ENCODE measurements at places on chromosomes 5 and 9. TPM values are rescaled to one million over a fixed set of nuclear protein-coding genes. Genes with fewer than 3 reads are reported as not detected.
A peak's percentile ranks its signal among the peaks of the same experiment; 100 is the strongest.

- H3K4me3 ChIP-seq: no peak overlapping the region
- no peaks in the 10 kb centered on the region for H3K36me3 ChIP-seq
- H3K27me3 ChIP-seq: no peaks in the 10 kb centered on the region
- no peak for DNase-seq
- no peak overlapping the region for H3K27ac ChIP-seq
- peaks cover 1% of the 10 kb centered on the region for H3K4me1 ChIP-seq
These were observed 1.0 kb downstream of the GABRB2 start for GRCh38 chr5:161545344-161546094.

DNA sequence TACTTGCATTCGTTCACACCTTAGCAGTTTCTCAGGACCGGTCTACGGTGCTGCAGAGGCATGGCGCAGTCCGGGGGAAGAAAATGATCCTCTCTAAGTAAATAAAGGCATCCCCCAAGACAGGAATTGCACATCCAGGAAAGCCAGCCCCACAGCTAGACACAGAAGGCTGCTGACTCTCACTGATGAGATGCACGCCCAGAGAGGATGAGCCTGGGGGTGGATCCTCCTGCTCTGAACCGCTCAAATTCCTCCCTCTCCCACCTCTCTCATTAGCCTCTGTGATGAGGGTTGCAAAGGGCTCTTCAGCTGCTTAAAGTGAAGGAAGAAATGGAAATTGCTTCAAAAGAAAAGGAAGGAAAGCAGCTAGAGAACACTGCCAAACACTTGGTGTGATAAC is 132.4 kb downstream of the TTLL11 start:
- no peak for DNase-seq
- H3K4me1 ChIP-seq: no peaks in the 10 kb centered on the region
- no peak overlapping the region for H3K27ac ChIP-seq
- H3K4me3 ChIP-seq: no peak overlapping the region

DNA sequence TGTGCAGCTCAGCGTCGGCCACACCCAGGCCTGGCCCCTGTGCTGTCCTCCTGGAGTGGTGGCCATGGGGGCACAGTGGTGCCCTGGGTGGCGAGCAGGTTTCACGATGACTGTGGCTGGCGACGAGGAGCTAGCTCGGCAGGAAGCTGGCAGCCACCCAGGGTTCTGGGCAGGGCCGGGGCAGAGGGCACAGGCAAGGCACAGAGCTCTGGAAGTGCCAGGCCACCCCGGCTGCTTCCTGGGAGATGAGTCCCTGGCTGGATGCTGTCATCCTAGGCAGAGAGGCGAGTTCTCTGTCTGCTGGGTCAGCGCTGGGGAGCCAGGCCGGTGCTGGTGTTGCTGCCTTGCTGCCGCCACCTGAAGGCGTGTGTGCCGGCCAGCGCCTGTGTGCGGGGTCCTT is 51.7 kb downstream of the RXRA start:
- no peaks in the 10 kb centered on the region for H3K36me3 ChIP-seq
- no peaks in the 10 kb centered on the region for H3K27me3 ChIP-seq
- H3K4me3 ChIP-seq: no peak overlapping the region
- H3K4me1 ChIP-seq: peaks cover 67% of the 10 kb centered on the region
- no peak overlapping the region for H3K27ac ChIP-seq

DNA sequence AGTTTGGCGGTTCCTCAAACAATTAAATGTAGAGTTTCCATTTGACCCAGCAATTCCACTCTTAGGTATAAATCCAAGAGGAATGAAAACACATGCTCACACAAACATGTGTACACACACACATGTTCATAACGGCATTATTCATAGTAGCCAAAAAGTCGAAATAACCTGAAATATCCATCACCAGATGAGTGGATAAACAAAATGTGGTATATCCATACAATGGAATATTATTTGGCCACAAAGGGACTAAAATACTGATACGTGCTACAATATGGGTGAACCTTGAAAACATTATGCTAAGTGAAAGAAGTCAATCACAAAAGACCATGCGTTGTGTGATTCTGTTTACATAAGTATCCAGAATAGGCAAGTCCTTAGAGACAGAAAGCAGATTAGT is 8.7 kb downstream of the RGS3 start:
- no peak overlapping the region for H3K27ac ChIP-seq
- no peak overlapping the region for H3K4me3 ChIP-seq
- DNase-seq: no peak
- no peaks in the 10 kb centered on the region for H3K4me1 ChIP-seq
- no peaks in the 10 kb centered on the region for H3K36me3 ChIP-seq
- H3K27me3 ChIP-seq: no peaks in the 10 kb centered on the region

The FOXD4L3 gene
- not detected for total RNA-seq

GRCh38 chr5:27911216-27911615 is 872.8 kb upstream of the CDH9 start:
- no peak overlapping the region for H3K27ac ChIP-seq
- DNase-seq: no peak
- H3K27me3 ChIP-seq: no peaks in the 10 kb centered on the region

The DYNC2I2 gene
- 17.7 TPM for total RNA-seq

The CCL27 gene
- 1.1 TPM for total RNA-seq

GRCh38 chr5:10621832-10622231 is 58.0 kb downstream of the ANKRD33B start:
- peaks cover 3% of the 10 kb centered on the region for H3K4me1 ChIP-seq
- H3K36me3 ChIP-seq: no peaks in the 10 kb centered on the region
- no peak overlapping the region for H3K27ac ChIP-seq
- DNase-seq: no peak
- H3K4me3 ChIP-seq: no peak overlapping the region

DNA sequence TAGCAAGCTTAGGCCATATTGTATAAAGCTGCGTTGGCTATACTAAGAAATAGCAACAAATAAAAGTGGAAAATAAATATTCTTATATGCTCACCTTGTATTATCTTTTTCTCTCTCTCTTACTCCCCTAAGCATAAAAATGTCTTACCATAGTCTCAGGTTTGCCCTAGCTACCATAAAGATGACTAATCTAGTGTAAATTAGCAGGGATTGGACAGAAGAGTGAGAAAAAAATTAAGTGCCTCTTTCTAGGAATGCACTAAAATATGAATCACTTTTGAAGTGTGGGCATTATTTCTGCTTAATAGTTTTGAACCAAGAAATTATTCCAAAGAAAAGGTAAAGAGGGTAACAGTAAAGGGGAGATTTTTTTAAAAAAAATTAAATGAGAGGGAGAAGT is 201.3 kb downstream of the HINT1 start:
- H3K4me1 ChIP-seq: no peaks in the 10 kb centered on the region
- H3K27ac ChIP-seq: no peak overlapping the region
- no peak overlapping the region for H3K4me3 ChIP-seq
- DNase-seq: no peak
- H3K36me3 ChIP-seq: no peaks in the 10 kb centered on the region
- no peaks in the 10 kb centered on the region for H3K27me3 ChIP-seq

DNA sequence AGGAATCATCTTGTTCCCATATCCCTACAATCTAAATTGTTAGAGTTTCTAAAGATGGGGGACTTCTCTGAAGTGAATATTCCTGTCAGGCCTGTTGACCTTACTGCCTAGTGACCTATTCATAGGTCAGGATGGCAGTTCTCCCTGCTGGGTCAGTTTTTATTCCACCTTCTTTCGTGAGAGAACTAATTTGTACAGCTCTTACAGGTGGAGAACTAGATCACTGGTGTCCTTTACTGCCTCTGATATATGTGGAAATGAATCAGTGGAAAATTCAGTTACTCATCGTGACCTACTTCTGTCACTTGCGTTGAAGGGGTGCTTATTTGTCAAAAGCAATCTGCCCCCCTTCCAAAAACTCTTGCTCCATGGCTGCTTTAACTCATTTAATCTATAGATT is 164.9 kb downstream of the CD180 start:
- H3K27me3 ChIP-seq: no peaks in the 10 kb centered on the region
- H3K4me1 ChIP-seq: peaks cover 6% of the 10 kb centered on the region
- no peaks in the 10 kb centered on the region for H3K36me3 ChIP-seq
- no peak overlapping the region for H3K27ac ChIP-seq
- no peak for DNase-seq

GRCh38 chr5:177358370-177358819 is 671 bp downstream of the RGS14 start:
- no peak overlapping the region for H3K27ac ChIP-seq
- peaks cover 2% of the 10 kb centered on the region for H3K4me1 ChIP-seq
- H3K4me3 ChIP-seq: peak overlapping the region; percentile 18
- no peaks in the 10 kb centered on the region for H3K36me3 ChIP-seq

GRCh38 chr5:116598911-116599310 is 24.3 kb upstream of the SEMA6A start:
- H3K27me3 ChIP-seq: no peaks in the 10 kb centered on the region
- H3K4me3 ChIP-seq: no peak overlapping the region
- H3K36me3 ChIP-seq: no peaks in the 10 kb centered on the region

DNA sequence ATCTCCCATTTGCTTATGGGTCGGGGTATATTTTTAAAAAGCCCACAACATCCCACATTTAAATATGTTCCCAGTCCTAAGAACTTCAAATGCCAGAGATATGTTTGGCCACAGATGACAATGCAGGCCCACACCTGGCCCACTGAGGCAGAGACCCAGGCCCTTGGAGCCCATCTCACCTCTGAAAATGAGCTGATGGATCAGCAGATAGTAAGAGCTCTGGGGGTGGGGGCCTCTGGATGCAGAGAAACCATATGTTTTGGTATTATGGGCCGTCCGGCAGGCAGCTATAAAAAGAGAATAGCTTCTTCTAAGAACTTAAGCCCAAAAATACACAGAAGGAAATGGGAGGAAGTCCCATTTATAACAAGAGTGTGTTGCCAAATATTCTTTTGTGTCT is 256.0 kb downstream of the GRIA1 start:
- H3K4me1 ChIP-seq: no peaks in the 10 kb centered on the region
- H3K4me3 ChIP-seq: no peak overlapping the region
- H3K27ac ChIP-seq: no peak overlapping the region
- no peaks in the 10 kb centered on the region for H3K27me3 ChIP-seq

DNA sequence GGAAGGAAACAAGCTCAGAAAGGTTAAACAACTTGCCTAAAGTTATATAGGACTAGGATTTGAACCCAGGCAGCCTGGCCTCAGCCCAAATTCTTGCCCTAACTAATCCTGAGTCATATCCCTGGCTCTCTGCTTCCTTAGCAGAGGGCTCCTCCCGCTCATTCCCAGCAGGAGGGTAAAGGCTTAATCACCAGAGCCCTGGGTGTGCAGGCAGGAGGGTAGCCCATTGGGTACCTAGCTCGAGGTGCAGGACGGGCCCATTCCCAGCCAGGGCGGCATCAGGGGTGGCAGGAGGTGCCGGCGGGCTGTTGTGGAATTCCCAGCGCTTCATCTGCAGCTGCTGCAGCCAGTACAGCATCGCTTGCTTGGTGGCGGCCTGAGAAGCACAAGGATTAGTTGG is 3.9 kb downstream of the TBC1D2 start:
- no peaks in the 10 kb centered on the region for H3K27me3 ChIP-seq
- DNase-seq: no peak
- H3K4me3 ChIP-seq: no peak overlapping the region
- peaks cover 6% of the 10 kb centered on the region for H3K4me1 ChIP-seq

The SOWAHA gene
- total RNA-seq: 0.72 TPM

DNA sequence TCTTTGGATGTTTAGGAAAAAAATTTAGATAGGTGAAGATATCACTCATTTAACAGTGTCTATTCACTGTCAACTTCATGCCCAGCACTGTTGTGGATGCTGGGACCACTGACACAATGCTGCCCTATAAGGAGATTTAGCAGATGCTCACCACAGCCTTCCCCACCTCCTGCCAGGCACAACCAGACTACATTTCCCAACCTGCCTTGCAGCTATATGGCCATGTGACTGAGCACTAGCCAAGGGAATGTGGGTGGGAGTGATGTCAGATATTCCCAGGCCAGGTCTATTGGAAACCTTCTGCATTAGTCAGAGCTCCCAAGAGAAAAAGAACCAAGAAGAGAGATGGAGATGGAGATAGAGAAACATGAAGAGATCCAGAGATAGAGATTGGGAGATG is 302.6 kb upstream of the TAS2R1 start:
- H3K27ac ChIP-seq: no peak overlapping the region
- H3K4me3 ChIP-seq: no peak overlapping the region
- H3K4me1 ChIP-seq: no peaks in the 10 kb centered on the region
- H3K27me3 ChIP-seq: no peaks in the 10 kb centered on the region
- no peak for DNase-seq

- DNase-seq: no peak
- no peak overlapping the region for H3K4me3 ChIP-seq
- H3K27ac ChIP-seq: no peak overlapping the region
- H3K36me3 ChIP-seq: no peaks in the 10 kb centered on the region
- H3K27me3 ChIP-seq: no peaks in the 10 kb centered on the region
These were observed 565.2 kb downstream of the CDK5RAP2 start for GRCh38 chr9:120014796-120015195.

- no peak overlapping the region for H3K4me3 ChIP-seq
- no peaks in the 10 kb centered on the region for H3K4me1 ChIP-seq
- DNase-seq: peak; percentile 73
- no peak overlapping the region for H3K27ac ChIP-seq
- H3K27me3 ChIP-seq: no peaks in the 10 kb centered on the region
- no peaks in the 10 kb centered on the region for H3K36me3 ChIP-seq
These were observed 58.4 kb upstream of the PHF24 start for GRCh38 chr9:34899535-34900158.

The OBP2B gene
- total RNA-seq: 4.6 TPM

- H3K36me3 ChIP-seq: no peaks in the 10 kb centered on the region
- H3K27me3 ChIP-seq: no peaks in the 10 kb centered on the region
- H3K4me1 ChIP-seq: no peaks in the 10 kb centered on the region
- DNase-seq: no peak
- no peak overlapping the region for H3K4me3 ChIP-seq
These were observed 52.1 kb upstream of the PITX1 start for GRCh38 chr5:135085936-135086725.

DNA sequence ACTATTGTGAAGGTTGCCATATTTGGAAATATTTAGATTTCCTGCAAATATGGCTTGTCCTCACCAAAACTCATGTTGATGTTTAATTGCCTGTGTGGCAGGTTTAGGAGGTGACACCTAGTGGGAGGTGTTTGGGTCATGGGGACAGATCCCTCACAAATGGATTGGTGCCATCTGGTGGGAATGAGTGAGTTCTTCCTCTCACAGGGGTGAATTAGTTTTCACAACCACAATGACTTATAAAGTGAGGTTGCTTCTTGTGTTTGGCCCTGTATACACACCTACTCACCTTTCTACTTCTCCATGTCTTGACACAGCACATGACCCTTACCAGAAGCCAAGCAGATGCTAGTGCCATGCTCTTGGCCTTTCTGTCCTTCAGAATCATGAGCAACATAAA is 41.1 kb downstream of the ISOC1 start:
- DNase-seq: no peak

All from ovary (tissue), 10 donors.